ENCODE measurements at places on chromosomes 7 and 10. TPM values are rescaled to one million over a fixed set of nuclear protein-coding genes. Genes with fewer than 3 reads are reported as not detected.

The ADRA2A gene
- polyA plus RNA-seq = 1.1 TPM

The GNAT3 gene
- not detected for polyA plus RNA-seq

The HOXA6 gene
- 14.9 TPM for polyA plus RNA-seq

The ODAD2 gene
- polyA plus RNA-seq = 0.32 TPM

The VPS37D gene
- polyA plus RNA-seq = 20.4 TPM

The NEUROG3 gene
- polyA plus RNA-seq = not detected
